Upper lobe of right lung (tissue), 1 donor: ENCODE measurements at places on chromosomes 6 and 20. TPM values are rescaled to one million over a fixed set of nuclear protein-coding genes. Genes with fewer than 3 reads are reported as not detected.

- H3K4me3 ChIP-seq, result no peak overlapping the region
- H3K27me3 ChIP-seq, result no peaks in the 10 kb centered on the region
- no peak for DNase-seq
- peaks cover 28% of the 10 kb centered on the region for H3K36me3 ChIP-seq
- H3K27ac ChIP-seq, result no peak overlapping the region
Observed at GRCh38 chr20:59040667-59041066, 1.9 kb downstream of the PRELID3B start.

- no peaks in the 10 kb centered on the region for H3K27me3 ChIP-seq
- H3K27ac ChIP-seq, result no peak overlapping the region
- DNase-seq, result no peak
- H3K36me3 ChIP-seq, result no peaks in the 10 kb centered on the region
- peaks cover 8% of the 10 kb centered on the region for H3K4me1 ChIP-seq
Observed at GRCh38 chr6:3850451-3851203, 1.5 kb downstream of the FAM50B start.

GRCh38 chr20:25457886-25458680 is 50.6 kb downstream of the GINS1 start:
- H3K4me1 ChIP-seq, result no peaks in the 10 kb centered on the region
- H3K27ac ChIP-seq, result no peak overlapping the region
- no peak overlapping the region for H3K4me3 ChIP-seq
- DNase-seq, result no peak

DNA sequence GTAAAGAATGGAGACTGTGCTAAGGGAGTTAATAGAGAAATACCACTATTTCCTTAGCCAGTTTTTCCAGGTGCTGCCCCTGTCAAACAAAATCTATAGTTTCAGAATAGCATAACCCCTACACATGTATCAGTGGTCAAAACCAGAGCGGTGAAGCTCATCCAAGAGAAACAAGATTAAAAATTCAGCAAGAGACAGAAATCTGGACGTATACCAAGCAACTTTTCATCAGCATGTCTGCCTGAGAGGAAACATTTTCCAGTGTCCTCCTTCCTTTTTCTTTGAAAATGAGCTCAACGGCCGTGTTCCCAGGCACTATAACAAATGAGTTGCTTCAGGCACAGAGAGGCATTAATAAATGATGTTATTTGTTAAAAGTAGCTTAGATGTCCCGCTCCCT is 416.5 kb downstream of the BCKDHB start:
- no peaks in the 10 kb centered on the region for H3K4me1 ChIP-seq
- no peak for DNase-seq

- no peak overlapping the region for H3K4me3 ChIP-seq
- no peak for DNase-seq
- no peaks in the 10 kb centered on the region for H3K4me1 ChIP-seq
- peaks cover 64% of the 10 kb centered on the region for H3K36me3 ChIP-seq
- H3K27me3 ChIP-seq, result no peaks in the 10 kb centered on the region
Observed at GRCh38 chr20:2460752-2461424, 9.7 kb downstream of the SNRPB start.

- H3K36me3 ChIP-seq, result no peaks in the 10 kb centered on the region
- H3K27me3 ChIP-seq, result no peaks in the 10 kb centered on the region
- no peak for DNase-seq
- H3K4me1 ChIP-seq, result peaks cover 38% of the 10 kb centered on the region
Observed at GRCh38 chr6:15403094-15403755, 157.4 kb downstream of the JARID2 start.

GRCh38 chr20:44601801-44602204 is 19.4 kb downstream of the PKIG start:
- H3K4me3 ChIP-seq, result no peak overlapping the region
- H3K27ac ChIP-seq, result peak overlapping the region; percentile 79
- H3K36me3 ChIP-seq, result no peaks in the 10 kb centered on the region
- no peak for DNase-seq
- H3K4me1 ChIP-seq, result peaks cover 75% of the 10 kb centered on the region

DNA sequence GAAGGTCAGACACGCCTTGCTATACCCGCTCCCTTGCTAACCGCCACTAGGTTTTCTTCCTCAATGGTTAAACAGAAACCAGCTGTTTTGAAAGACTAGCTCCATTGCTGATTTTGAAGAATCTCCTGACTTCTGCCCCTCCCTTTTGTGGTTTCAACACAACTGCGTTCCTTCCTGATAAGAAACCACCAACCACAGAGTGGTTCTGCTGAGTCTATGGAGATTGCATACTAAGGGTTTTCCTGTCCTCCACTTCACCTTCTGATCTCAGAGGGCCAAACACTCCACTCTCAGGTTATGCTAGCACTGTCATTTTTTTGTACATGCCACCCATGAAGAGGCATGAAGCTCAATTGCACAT is 207.9 kb downstream of the MYLK4 start:
- peaks cover 14% of the 10 kb centered on the region for H3K4me1 ChIP-seq
- H3K36me3 ChIP-seq, result no peaks in the 10 kb centered on the region
- H3K27ac ChIP-seq, result peak overlapping the region; percentile 20
- DNase-seq, result no peak
- H3K27me3 ChIP-seq, result no peaks in the 10 kb centered on the region

- no peaks in the 10 kb centered on the region for H3K36me3 ChIP-seq
- H3K27me3 ChIP-seq, result no peaks in the 10 kb centered on the region
- H3K27ac ChIP-seq, result no peak overlapping the region
- H3K4me3 ChIP-seq, result no peak overlapping the region
Observed at GRCh38 chr20:54295686-54296085, 87.8 kb downstream of the PFDN4 start.

DNA sequence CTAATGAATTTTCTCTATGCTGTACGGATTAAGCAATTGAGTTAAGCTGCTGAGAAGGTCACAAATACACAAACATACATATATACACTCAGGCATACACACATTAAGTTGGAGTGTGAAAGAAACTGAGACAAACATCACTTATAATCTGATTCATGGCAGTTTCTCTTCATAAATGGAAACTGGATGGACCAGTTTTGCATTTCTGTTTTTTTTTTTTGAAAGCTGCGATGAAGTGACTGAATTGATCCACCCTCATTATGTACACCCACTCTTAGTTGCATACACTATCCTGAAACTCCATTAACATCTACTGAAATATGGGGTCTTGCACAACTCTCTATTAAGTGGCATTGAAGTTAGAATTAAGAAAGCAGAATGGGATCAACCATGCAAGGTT is 32.9 kb upstream of the TENT5A start:
- no peak overlapping the region for H3K27ac ChIP-seq
- H3K4me1 ChIP-seq, result peaks cover 3% of the 10 kb centered on the region
- H3K27me3 ChIP-seq, result no peaks in the 10 kb centered on the region
- no peaks in the 10 kb centered on the region for H3K36me3 ChIP-seq
- no peak overlapping the region for H3K4me3 ChIP-seq
- DNase-seq, result no peak

GRCh38 chr6:37524025-37524969 is 24.6 kb upstream of the CCDC167 start:
- H3K27ac ChIP-seq, result no peak overlapping the region
- no peak overlapping the region for H3K4me3 ChIP-seq
- H3K4me1 ChIP-seq, result no peaks in the 10 kb centered on the region
- no peaks in the 10 kb centered on the region for H3K36me3 ChIP-seq
- no peak for DNase-seq

- no peaks in the 10 kb centered on the region for H3K36me3 ChIP-seq
- H3K27ac ChIP-seq, result no peak overlapping the region
- no peak for DNase-seq
- no peaks in the 10 kb centered on the region for H3K4me1 ChIP-seq
- H3K27me3 ChIP-seq, result no peaks in the 10 kb centered on the region
- no peak overlapping the region for H3K4me3 ChIP-seq
Observed at GRCh38 chr20:8330785-8331695, 199.0 kb downstream of the PLCB1 start.

- no peak overlapping the region for H3K27ac ChIP-seq
- H3K4me1 ChIP-seq, result no peaks in the 10 kb centered on the region
- no peaks in the 10 kb centered on the region for H3K27me3 ChIP-seq
- peaks cover 33% of the 10 kb centered on the region for H3K36me3 ChIP-seq
- DNase-seq, result no peak
Observed at GRCh38 chr6:34585512-34586061, 29.5 kb upstream of the SPDEF start.

GRCh38 chr6:137866200-137866913 is 702 bp upstream of the TNFAIP3 start:
- DNase-seq, result no peak
- no peaks in the 10 kb centered on the region for H3K27me3 ChIP-seq
- peaks cover 30% of the 10 kb centered on the region for H3K4me1 ChIP-seq
- peak overlapping the region; percentile 96 for H3K4me3 ChIP-seq

DNA sequence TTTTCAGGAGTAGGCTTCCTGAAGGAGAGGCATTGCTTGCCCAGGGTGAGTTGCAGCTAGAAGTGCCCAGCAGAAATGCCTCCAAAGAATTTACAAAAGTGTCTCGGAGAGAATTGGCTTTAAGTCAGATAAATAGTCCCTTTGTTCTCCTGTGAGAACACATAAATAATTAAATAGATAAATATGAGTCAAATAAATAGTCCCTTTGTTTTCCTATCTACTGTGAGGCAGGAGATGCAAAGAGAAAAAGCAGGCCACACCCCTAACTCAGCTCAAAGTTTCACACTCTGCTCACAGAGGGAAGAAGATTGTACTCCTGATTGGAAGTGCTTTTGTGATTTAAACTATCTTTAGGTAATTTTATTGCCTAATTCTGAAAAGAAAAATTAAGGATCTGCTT is 180.7 kb upstream of the PRSS16 start:
- H3K27ac ChIP-seq, result no peak overlapping the region
- DNase-seq, result no peak
- no peaks in the 10 kb centered on the region for H3K27me3 ChIP-seq
- H3K4me1 ChIP-seq, result no peaks in the 10 kb centered on the region

- DNase-seq, result no peak
- no peaks in the 10 kb centered on the region for H3K27me3 ChIP-seq
- H3K27ac ChIP-seq, result no peak overlapping the region
- H3K4me1 ChIP-seq, result peaks cover 5% of the 10 kb centered on the region
Observed at GRCh38 chr6:156647991-156648390, 129.2 kb upstream of the ARID1B start.

- no peaks in the 10 kb centered on the region for H3K27me3 ChIP-seq
- H3K4me1 ChIP-seq, result no peaks in the 10 kb centered on the region
- no peaks in the 10 kb centered on the region for H3K36me3 ChIP-seq
- H3K27ac ChIP-seq, result no peak overlapping the region
Observed at GRCh38 chr20:23195636-23196035, 109.5 kb upstream of the CD93 start.

DNA sequence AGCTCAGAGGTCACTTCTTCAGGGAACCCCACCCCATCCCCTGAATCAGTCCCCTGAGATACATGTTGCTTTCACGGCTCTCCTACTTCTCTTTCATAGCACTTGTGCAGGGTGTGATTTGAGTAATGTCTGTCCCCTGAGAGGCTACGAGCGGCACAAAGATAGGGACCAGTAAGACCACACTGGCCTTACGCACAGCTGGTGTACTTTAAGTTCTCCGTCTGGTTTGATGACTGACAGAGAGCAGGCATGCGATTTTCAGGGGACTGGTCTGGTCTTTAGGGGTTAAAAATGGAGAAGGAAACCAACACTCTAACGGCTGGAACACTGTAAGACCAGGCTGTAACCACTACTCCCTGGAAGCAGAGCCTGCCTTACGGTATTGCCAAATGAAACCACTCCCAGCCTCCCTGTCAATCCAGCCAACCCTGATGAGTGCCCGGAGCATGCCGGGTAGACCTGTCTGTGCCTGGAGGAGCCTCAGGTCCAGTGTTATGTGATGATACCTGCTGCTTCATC is 47.1 kb downstream of the ELMO2 start:
- H3K27me3 ChIP-seq, result no peaks in the 10 kb centered on the region
- DNase-seq, result no peak
- H3K4me3 ChIP-seq, result no peak overlapping the region

- no peaks in the 10 kb centered on the region for H3K27me3 ChIP-seq
- no peaks in the 10 kb centered on the region for H3K36me3 ChIP-seq
- no peaks in the 10 kb centered on the region for H3K4me1 ChIP-seq
Observed at GRCh38 chr20:54587408-54587807, 112.0 kb downstream of the DOK5 start.

- no peak for DNase-seq
- no peak overlapping the region for H3K27ac ChIP-seq
- H3K4me1 ChIP-seq, result no peaks in the 10 kb centered on the region
- H3K36me3 ChIP-seq, result no peaks in the 10 kb centered on the region
- no peak overlapping the region for H3K4me3 ChIP-seq
Observed at GRCh38 chr20:10897336-10897735, 223.5 kb upstream of the JAG1 start.

GRCh38 chr6:39416026-39416425 is 93.5 kb upstream of the KCNK16 start:
- no peak overlapping the region for H3K4me3 ChIP-seq
- H3K27me3 ChIP-seq, result no peaks in the 10 kb centered on the region
- no peaks in the 10 kb centered on the region for H3K4me1 ChIP-seq

GRCh38 chr6:14079433-14079832 is 38.1 kb upstream of the CD83 start:
- DNase-seq, result no peak
- H3K36me3 ChIP-seq, result no peaks in the 10 kb centered on the region
- H3K4me3 ChIP-seq, result no peak overlapping the region
- H3K27me3 ChIP-seq, result no peaks in the 10 kb centered on the region
- no peak overlapping the region for H3K27ac ChIP-seq
- no peaks in the 10 kb centered on the region for H3K4me1 ChIP-seq

DNA sequence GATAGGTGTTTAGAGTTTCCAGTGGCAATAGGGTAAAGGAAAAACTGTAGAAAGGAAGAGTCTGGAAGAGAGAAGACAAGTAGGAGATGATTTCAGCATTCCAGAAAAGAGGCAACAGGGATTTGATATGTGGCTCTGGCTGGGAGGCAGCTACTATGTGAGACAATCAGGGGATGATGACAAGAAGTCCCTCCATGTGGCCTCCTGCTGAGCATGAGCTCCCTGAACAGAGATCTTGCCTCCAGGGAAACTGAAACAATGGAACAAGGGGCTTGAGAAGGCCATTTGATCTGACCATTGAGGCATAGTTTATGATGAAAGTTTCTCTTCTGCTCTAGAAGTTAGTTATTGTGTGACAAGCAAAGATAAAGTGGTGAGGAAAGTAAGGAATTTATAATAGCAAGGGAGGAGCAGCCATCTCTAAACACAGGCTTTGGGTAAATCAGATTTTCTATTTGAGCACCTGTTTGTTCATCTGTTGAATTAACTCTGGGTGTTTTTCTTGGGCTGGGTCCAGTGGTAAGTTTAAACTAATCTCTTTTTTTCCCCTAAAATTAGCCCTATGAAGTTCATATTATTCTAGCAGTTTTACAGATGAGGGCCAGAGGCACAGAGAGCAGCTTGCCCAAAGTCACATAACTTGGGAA is 3.0 kb upstream of the GPX5 start:
- no peaks in the 10 kb centered on the region for H3K36me3 ChIP-seq
- no peak for DNase-seq
- no peak overlapping the region for H3K4me3 ChIP-seq

Gene CYP39A1
- total RNA-seq, result 7.8 TPM

Gene PRR18
- not detected for total RNA-seq

Gene LAMA4
- 134 TPM for total RNA-seq

Gene MBOAT1
- total RNA-seq, result 8.5 TPM

Gene CYP21A2
- total RNA-seq, result 0.61 TPM

Gene CTAGE9
- not detected for total RNA-seq

Gene TCF15
- 0.43 TPM for total RNA-seq

Gene HLA-DQA2
- 51.7 TPM for total RNA-seq

Gene ZBTB24
- 8.5 TPM for total RNA-seq

Gene MKKS
- total RNA-seq, result 15.7 TPM

Gene LRRN4
- total RNA-seq, result 76.6 TPM

Gene CASS4
- total RNA-seq, result 40.2 TPM

Gene SYNDIG1
- not detected for total RNA-seq

Gene ADTRP
- total RNA-seq, result 21.0 TPM

Gene PTK6
- total RNA-seq, result 4.9 TPM

Gene PNLDC1
- 0.49 TPM for total RNA-seq

Gene EPHA7
- total RNA-seq, result 0.14 TPM
